Panc1 (cell line): ENCODE measurements at places on chromosomes 4 and X.

GRCh38 chr4:6231663-6232165 is 31.4 kb upstream of the JAKMIP1 start:
- no peaks in the 10 kb centered on the region for H3K36me3 ChIP-seq
- H3K27ac ChIP-seq, result no peak overlapping the region
- no peaks in the 10 kb centered on the region for H3K4me1 ChIP-seq

GRCh38 chrX:122866532-122866931 is 317.5 kb upstream of the GRIA3 start:
- no peaks in the 10 kb centered on the region for H3K4me1 ChIP-seq
- no peak for DNase-seq
- no peak overlapping the region for H3K27ac ChIP-seq
- H3K27me3 ChIP-seq, result no peaks in the 10 kb centered on the region

- DNase-seq, result no peak
- H3K4me3 ChIP-seq, result no peak overlapping the region
- H3K4me1 ChIP-seq, result no peaks in the 10 kb centered on the region
- no peaks in the 10 kb centered on the region for H3K27me3 ChIP-seq
Measured at GRCh38 chr4:163467082-163467770, 6.3 kb downstream of the TKTL2 start.

DNA sequence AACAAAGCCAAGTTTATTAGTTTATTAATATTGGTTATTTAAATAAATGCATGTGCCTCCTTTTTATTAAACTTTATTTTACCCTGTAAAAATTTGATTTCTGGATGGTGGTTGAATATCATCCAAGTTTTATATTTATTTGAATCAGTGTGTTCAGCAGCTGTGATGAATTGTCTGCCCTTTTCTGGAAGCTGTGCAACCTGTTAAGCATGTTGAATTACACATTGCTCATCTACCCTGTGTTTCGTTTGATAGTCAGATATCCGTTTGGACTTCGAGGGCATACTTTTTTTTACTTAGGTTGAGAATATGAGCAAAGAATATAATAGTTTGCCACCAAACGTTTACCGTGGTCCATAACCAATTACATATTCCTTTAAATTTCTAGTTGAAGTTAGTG is 95.8 kb upstream of the TENM3 start:
- no peaks in the 10 kb centered on the region; the same call in 1 of the 2 replicates for H3K36me3 ChIP-seq
- no peaks in the 10 kb centered on the region for H3K4me1 ChIP-seq
- no peak for DNase-seq
- peaks cover 13% of the 10 kb centered on the region for H3K27me3 ChIP-seq
- no peak overlapping the region for H3K4me3 ChIP-seq

DNA sequence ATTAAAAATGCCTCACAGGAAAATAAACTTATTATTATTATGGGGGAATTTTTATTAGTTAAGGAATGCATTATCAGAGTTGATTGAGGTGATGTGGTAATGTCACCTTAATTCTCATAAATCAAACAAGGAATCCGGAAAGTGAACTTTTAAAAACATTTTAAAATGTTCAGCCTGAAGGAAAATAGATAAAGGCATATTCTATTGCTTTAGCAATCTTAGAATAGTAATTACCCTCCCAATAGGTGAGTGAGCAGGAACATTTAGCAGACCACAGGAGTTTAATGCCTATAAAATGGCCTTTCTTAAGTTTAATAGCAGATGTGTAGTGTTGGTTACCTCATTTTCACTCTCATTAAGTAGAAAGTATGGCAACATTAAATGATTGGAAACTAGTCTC is 160.9 kb upstream of the MAD2L1 start:
- DNase-seq, result no peak
- H3K4me3 ChIP-seq, result no peak overlapping the region
- no peak overlapping the region for H3K27ac ChIP-seq
- H3K4me1 ChIP-seq, result no peaks in the 10 kb centered on the region

GRCh38 chr4:145337391-145337790 is 144.3 kb upstream of the SMAD1 start:
- no peak for DNase-seq
- H3K27me3 ChIP-seq, result no peaks in the 10 kb centered on the region
- H3K4me3 ChIP-seq, result no peak overlapping the region
- H3K36me3 ChIP-seq, result no peaks in the 10 kb centered on the region
- H3K4me1 ChIP-seq, result no peaks in the 10 kb centered on the region

DNA sequence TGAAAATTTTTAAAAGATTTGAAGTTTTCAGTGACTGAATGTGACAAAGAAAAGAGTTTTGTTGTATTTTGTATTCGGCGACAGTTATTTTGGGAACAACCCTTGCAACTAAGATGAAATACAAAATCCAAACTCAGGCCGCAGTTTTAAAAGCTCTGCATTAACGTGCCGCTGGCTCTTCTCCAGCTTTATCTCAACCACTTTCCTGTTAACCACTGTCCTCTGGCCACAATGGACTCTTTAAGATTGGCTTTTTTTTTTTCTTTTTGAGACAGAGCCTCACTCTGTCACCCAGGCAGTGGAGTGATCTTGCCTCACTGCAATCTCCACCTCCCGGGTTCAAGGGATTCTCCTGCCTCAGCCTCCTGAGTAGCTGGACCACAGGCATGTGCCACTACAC is 22.1 kb upstream of the AMTN start:
- H3K36me3 ChIP-seq, result no peaks in the 10 kb centered on the region
- no peaks in the 10 kb centered on the region for H3K4me1 ChIP-seq
- no peak overlapping the region for H3K4me3 ChIP-seq
- no peak for DNase-seq

GRCh38 chrX:38954520-38954919 is 153.3 kb downstream of the MID1IP1 start:
- H3K27me3 ChIP-seq, result no peaks in the 10 kb centered on the region
- no peak overlapping the region for H3K27ac ChIP-seq
- no peak overlapping the region for H3K4me3 ChIP-seq
- H3K36me3 ChIP-seq, result no peaks in the 10 kb centered on the region

GRCh38 chr4:160562661-160563060 is 1459.8 kb downstream of the RAPGEF2 start:
- H3K27me3 ChIP-seq, result no peaks in the 10 kb centered on the region
- H3K4me3 ChIP-seq, result no peak overlapping the region
- no peaks in the 10 kb centered on the region for H3K4me1 ChIP-seq
- no peak overlapping the region for H3K27ac ChIP-seq
- no peak for DNase-seq

DNA sequence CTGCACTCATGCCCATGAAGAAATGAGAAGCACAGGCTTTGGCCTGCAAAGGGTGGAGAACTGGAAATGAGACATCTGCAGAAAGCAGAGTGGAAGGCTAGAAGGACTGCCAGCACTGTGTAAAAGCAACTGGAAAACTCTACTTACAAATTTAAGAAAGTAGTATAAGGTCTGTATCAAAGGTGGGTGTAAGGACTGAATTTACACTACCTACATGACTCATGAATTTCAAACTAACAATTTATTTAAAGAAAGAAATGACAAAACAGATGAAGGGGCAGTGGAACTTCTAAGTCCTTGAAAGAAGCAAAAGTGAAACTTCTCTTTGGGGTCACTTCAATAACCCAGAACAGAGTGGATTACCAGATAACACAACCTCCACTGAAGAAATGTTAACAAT is 71.2 kb downstream of the SLC10A7 start:
- H3K27me3 ChIP-seq, result no peaks in the 10 kb centered on the region
- H3K36me3 ChIP-seq, result no peaks in the 10 kb centered on the region
- H3K4me3 ChIP-seq, result no peak overlapping the region
- H3K4me1 ChIP-seq, result no peaks in the 10 kb centered on the region
